ENCODE measurements at places on chromosomes 3 and 15.

- DNase-seq, result no peak
These were observed 389.4 kb upstream of the TPM1 start for GRCh38 chr15:62653122-62653521.

GRCh38 chr15:89672221-89673164 is 6.7 kb downstream of the PLIN1 start:
- peak; percentile 36 for DNase-seq

DNA sequence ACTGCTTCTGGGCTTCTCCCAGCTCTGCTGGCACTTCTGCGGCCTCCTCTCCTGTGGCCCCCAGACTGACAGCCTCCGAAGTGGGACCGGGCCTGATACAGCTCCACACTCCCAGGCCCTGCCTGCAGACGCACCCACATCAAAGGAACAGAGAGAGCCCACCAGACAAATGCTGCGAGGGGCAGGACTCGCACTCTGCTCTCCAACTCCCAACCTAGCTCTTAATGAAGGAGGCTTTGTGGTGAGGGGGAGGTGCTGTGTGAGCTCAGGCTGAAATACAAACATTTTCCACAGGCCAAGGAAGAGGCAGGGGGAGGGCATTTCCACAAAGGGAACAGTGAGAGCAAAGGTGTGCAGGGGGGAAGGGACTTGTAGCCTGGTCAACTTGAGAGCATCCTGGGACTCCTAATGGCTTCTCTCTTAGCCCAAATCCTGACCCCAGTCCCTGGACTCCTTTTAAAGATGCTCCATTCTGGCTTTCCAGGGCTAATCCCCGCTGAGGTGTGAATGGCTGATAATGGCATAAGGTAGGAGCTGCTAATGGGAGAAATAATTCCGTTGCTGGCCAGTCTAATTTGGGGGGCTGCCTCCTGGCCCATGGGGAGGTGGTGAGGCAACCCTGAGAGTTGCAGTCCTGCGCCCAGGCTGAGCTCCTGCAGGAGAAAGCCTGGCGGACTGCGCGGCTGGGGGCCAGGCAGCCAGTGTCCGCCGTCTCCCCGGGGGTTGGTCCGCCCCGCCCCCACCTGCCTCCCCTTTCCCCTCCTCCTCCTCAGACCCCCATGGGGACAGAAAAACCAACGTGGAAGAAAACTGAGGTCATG is 9.6 kb downstream of the LINGO1 start:
- DNase-seq, result no peak

DNA sequence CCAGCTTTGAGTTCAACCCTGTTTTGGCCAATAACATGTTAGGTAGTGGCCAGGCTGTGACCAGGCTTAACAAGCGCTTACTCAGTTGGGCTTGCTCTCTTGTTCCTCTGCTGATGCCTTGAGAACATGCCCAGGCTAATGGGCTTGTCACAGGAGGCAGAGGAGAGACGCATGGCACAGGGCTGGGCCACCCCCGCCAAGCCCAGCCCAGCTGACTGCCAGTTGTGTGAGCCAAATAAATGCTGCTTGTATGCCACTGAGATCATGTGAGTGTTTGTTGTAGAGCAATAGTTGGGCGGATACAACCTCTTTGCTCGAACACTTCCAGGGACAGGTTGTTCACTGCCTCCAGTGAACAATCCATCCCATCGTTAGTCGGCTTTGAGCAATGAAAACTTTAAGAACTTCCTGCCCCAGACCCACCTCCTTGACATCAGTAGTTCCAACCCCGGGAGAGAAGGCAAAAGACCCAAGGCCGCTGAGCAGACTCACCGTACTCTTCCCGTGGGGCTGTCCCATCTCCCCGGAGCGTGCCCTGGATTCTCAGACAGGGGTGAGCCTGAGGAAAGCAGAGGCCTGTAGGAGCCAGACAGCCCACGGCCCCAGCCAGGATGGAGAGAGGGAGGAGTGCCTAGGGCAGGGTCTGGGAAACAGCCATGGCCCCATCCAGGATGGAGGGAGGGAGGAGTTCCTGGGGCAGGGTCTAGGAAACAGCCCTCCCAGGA is 4.1 kb downstream of the PLA2G4F start:
- no peak for DNase-seq

GRCh38 chr15:91706322-91707032 is 147.0 kb upstream of the SLCO3A1 start:
- peak; percentile 78 for DNase-seq

GRCh38 chr3:45057557-45057956 is 31.5 kb downstream of the CLEC3B start:
- no peak for DNase-seq

GRCh38 chr3:51338632-51339031 is 46.5 kb upstream of the MANF start:
- no peak for DNase-seq

DNA sequence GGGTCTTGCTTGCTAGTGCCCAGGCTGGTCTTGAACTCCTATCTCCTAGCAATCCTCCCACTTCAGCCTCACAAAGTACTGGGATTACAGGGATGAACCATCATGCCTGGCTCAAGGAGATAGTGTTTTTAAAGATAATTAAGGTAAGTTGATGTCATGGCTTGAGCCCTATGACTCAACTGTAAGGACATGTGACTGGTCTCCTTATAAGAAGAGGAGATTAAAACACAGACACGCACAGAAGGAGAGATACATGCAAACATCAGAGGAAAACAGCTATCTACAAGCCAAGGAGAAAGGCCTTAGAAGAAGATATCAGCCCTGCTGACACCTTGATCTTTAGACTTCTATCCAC is 220.4 kb upstream of the GADL1 start:
- DNase-seq, result no peak

DNA sequence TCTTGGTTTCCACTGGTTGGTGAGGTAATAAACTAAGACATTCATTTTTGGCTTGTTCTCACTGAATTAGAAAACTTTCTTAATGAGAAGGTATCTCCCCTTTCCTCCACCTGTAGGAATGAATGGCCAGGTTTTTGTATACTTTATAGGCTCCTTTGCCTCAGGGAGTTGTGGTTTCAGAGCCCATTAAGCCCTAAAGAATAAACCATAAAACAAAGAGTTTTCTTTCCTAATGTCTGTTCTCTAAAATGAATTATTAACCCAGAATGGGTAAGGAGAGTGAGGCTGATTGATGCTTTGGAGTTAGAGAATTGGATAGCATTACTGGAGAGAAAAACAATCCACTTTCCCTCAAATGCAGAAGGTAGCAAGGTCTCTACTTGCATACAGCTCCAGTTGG is 67.6 kb downstream of the TIGIT start:
- no peak for DNase-seq

DNA sequence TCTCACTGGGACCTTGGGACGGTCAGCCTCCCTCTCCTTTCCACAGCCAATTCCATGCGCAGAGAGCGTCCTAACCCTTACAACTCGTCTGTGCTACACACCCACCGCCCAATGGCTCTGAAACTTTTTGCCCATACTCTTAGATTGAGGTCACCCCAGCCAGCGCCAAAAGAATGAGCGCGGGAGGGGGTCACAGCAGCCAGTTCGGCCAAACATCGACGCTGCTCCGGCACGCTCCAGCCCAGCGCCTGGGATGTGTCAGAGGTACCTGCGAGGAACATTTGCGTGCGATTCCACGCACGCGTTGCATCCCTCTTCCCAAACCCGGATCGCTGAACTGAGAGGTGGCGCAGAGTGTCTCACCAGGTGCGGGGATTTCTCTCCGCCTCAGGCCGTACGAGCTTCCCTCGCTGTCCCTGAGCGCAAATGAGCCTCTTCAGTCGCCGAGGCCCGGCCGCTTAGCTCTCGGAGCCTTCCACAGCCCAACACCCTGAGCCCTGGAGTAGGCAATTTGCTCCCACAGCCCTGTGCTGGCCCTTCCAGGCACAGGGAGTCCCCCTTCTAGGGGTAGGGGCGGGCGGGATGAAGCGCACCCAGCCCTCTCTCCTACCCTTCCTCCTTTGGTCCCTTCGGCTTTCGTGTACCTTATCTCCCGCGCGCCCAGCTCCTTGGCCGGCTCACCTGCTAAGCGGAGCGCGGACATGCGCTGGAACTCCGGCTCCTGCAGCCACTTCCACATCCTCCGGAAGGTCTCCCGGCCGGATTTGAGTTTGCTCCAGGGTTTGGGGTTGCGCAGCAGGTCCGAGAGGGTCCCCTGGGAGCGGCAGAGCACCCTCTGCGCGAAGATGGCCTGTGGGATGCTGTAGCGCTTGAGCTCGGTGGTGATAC is 1.8 kb downstream of the ONECUT1 start:
- DNase-seq, result no peak

DNA sequence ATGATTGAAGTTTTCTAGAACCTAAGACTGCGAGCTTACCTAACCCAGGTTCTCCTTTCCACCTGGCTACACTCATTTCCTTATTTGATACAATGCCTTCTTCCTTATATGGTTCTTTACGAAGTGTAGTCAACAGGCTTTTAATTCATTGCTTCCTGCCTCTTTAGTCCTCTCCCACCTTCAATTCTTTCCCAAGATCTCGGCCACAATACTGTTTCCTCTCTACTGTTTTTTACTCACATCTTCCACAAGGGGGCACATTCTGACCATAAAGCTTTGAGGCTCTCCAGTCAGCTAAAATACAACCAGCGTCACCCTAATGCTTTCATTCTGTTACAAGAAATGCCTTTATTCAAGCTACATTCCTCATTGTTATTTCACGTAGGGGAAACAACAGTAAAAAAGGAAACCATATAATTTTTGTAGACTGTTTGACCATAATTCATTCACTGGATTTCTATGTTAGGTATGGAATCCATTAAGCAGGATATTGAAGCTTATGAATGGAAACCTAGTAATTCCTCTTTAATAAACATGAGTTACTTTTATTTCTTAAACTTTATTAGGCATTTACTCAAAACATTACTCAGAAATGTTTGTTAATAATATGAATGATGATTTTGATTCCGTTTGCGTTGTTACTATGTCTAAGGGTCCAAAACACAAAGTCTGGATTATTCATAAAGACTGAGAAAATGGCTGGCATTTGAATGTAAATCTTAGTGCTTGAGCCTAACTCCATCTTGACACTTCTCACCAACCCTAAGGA is 29.5 kb upstream of the VEPH1 start:
- DNase-seq, result no peak

GRCh38 chr3:64431526-64432091 is 206.3 kb upstream of the PRICKLE2 start:
- DNase-seq, result no peak

- DNase-seq, result no peak
These were observed 7.0 kb downstream of the FILIP1L start for GRCh38 chr3:100107221-100107814.

- DNase-seq, result no peak
These were observed 21.9 kb upstream of the LIPC start for GRCh38 chr15:58409861-58410260.

DNA sequence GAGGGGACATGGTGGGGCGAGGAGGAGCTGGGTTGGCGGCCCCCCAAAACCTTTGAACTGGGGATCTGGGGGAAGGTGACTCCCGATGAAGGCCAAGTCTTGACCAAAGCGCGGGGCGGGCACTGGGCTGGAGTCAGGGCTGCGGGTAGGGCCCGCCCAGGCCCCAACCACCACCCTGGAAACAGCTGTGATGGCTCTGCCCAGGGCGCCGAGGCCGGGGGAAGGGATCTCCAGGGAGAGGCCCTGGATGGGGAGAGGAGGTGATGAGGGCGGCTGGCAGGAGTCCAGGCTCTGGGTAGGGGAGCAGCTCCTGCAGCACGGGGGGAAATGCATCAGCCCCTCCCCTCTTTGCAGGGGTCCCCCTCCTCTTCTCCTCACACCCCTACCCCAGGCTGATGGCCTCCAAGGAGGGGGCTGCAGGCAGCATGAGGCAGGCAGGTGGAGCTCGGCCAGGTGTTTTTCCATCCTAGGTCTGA is 5.9 kb upstream of the C15orf39 start:
- no peak for DNase-seq

- DNase-seq, result no peak
These were observed 24.1 kb upstream of the SHISA5 start for GRCh38 chr3:48528048-48528447.

- DNase-seq, result no peak
These were observed 413.5 kb downstream of the MECOM start for GRCh38 chr3:169250000-169250399.

GRCh38 chr15:86865920-86866319 is 786.2 kb downstream of the AGBL1 start:
- no peak for DNase-seq

DNA sequence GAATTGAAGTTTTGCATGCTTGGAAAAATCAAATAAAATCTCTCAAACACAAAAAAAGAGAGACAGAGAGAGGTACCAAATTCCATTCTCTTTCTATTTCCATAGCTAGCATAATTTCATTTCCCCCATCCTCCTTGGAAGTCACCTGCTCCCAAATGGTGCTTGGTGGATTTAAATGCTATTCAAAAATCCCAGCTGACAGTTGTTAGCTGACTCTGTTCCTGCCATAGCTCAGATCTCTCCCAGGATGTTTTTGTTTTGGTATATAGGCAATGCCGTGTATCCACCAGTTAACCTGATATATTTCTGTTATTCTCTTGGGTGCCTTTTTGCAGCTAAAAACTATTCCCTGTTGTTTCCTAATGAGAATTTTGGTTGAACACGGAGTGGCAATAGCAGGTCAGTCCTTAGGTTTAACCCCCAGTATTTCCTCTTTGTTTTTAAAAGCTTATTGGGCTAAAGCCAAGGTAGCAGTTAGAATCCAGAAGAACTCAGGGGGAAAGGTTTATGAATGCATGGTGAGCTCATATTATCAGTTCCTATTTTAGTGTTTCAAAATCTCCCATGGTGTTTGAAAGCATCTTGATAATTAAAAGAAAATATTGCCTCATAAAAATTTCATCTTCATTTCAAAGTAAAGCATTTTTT is 240.0 kb upstream of the GBE1 start:
- DNase-seq, result no peak
